ENCODE measurements at places on chromosomes 2 and 18. TPM values are rescaled to one million over a fixed set of nuclear protein-coding genes. Genes with fewer than 3 reads are reported as not detected.

DNA sequence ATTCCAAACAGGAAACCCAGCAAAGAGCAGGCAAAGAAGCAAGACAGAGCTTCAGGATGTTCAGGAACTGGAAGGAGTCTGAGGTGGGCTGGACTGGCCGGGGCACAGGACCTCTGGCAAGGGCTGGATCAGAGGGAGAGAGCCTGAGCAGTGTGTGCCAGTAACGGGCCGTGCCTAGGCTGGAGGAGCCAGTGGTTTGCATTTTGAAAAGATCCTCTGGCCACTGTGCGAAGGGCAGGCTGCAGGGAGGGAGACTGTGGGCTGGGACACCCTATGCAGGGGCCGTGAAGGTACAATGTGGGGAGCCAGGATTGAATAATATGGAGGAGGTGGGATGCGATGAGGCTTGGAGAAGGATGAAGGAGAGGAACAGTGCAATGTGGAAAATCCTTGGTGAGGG, 6.2 kb upstream of the SDC1 start:
- no peak for DNase-seq
- H3K4me1 ChIP-seq, result no peaks in the 10 kb centered on the region
- H3K36me3 ChIP-seq, result no peaks in the 10 kb centered on the region
- H3K4me3 ChIP-seq, result no peak overlapping the region
- peaks cover 7% of the 10 kb centered on the region for H3K27me3 ChIP-seq

DNA sequence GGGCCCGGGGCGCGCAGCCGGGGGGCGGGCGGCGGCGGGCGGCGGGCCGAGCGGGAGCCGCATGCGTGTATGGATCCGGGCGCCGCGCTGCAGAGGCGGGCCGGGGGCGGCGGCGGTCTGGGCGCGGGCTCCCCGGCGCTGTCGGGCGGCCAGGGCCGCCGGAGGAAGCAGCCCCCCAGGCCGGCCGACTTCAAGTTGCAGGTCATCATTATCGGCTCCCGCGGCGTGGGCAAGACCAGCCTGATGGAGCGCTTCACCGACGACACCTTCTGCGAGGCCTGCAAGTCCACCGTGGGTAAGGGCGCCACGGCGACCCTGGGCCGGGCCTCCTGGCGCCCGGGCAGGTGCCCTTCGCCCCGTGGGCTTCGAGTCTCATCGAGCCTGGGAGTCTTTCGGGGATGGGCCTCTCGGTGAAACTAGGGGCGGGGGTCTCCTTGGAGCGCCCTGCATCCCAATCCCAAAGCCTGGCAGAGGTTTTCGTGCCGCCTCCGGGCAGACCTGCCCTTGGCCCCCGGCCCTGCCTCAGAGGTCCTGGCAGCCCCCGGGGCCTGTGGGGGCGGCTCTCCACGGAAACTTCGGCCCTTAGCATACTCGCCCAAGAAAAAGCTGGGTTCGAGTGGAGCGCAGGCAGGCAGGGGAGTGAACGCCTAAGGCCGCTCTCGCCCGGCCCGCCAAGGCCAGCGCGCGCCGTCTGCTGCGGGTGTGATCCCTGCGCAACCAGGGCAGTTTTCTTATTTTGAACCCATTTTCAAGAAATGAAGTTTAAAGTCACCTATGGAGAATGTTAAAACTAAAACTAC, 622 bp downstream of the RAB12 start:
- DNase-seq, result no peak
- peak overlapping the region; percentile 98 for H3K4me3 ChIP-seq
- H3K27ac ChIP-seq, result peak overlapping the region; percentile 90
- no peaks in the 10 kb centered on the region for H3K27me3 ChIP-seq
- H3K4me1 ChIP-seq, result peaks cover 52% of the 10 kb centered on the region

- no peak for DNase-seq
- H3K4me1 ChIP-seq, result no peaks in the 10 kb centered on the region
- no peaks in the 10 kb centered on the region for H3K36me3 ChIP-seq
- H3K4me3 ChIP-seq, result no peak overlapping the region
Measured at GRCh38 chr2:109545828-109546713, 67.7 kb downstream of the SEPTIN10 start.

The PTPN18 gene
- 5.4 TPM for total RNA-seq
